ENCODE measurements at places on chromosomes 5 and 9.
A peak's percentile ranks its signal among the peaks of the same experiment; 100 is the strongest.

- DNase-seq = no peak
Observed at GRCh38 chr5:54520438-54520846, 2.9 kb downstream of the SNX18 start.

- DNase-seq = no peak
Observed at GRCh38 chr5:100517301-100517974, 17.7 kb upstream of the FAM174A start.

DNA sequence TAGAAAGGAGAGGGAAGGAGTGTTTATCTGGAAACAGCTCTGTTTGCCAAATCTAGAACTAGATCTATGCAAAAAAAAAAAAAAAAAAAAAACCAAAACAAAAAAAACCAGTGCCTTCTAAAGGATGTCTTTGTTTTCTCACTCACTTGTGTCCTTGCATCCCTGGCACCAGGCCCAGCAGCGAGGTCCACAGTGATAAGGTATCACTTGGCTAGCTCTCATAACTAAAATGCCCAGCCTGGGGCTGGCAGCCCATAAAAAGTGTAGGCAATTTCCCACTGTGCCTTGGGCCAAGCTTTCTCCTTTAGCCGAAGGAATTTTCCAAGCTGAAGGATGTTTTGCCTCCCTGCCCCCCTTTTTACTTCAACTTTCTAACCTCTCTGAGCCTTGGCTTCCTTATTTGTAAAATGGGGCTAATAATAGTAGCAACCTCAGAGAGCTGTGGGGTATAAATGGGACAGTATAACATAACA, 20.8 kb downstream of the RGS3 start:
- no peak for DNase-seq

- no peak for DNase-seq
Observed at GRCh38 chr5:5598547-5599113, 176.2 kb downstream of the ICE1 start.

DNA sequence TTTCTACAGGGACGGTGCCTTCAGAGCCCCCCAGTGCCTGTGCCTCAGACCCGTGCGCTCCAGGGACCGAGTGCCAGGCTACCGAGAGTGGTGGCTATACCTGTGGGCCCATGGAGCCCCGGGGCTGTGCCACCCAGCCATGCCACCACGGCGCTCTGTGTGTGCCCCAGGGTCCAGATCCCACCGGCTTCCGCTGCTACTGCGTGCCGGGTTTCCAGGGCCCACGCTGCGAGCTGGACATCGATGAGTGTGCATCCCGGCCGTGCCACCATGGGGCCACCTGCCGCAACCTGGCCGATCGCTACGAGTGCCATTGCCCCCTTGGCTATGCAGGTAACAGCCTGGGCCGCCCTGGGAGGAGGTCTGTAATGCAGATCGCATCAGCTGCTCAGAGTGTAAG, 6.9 kb downstream of the CRB2 start:
- DNase-seq = no peak

DNA sequence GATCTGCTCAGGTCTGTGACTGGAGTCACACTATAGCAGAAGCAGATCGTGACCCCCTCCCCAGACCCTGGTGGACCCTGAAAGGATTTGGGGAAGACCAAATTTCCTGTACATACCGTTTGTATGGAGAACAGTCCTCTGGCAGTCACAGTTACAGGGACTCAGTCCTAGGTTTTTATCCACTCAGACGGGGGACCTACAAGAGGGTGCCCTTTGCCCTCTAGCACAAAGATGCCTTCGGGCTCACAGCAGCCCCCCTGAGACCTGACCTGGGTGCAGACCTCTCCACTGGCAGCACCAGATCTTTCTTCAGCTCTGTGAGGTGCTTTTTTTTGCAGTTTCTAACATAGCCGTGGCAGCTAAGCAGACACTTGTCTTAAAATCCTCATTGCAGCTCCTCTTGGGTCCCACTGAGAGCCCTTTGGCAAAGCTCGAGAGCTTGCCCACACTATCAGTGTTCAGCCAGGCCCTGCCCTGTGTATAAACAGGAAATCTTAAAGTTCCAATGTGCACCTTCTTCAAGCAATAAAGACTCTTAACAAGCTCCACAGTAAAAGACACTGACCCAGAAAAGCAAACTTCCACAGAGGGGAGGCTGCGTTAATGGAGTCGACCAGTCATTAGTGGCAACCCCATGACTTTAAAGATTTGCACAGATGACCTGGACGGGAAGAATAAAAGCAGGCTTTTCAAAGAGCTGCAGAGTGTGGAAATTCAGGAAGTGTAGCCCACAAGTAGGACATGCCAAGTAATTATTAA, 71.8 kb upstream of the LHFPL2 start:
- no peak for DNase-seq

GRCh38 chr5:91160714-91161285, 222.3 kb downstream of the ARRDC3 start:
- no peak for DNase-seq

- DNase-seq = no peak
Observed at GRCh38 chr5:74295676-74296075, 344.9 kb downstream of the ENC1 start.

DNA sequence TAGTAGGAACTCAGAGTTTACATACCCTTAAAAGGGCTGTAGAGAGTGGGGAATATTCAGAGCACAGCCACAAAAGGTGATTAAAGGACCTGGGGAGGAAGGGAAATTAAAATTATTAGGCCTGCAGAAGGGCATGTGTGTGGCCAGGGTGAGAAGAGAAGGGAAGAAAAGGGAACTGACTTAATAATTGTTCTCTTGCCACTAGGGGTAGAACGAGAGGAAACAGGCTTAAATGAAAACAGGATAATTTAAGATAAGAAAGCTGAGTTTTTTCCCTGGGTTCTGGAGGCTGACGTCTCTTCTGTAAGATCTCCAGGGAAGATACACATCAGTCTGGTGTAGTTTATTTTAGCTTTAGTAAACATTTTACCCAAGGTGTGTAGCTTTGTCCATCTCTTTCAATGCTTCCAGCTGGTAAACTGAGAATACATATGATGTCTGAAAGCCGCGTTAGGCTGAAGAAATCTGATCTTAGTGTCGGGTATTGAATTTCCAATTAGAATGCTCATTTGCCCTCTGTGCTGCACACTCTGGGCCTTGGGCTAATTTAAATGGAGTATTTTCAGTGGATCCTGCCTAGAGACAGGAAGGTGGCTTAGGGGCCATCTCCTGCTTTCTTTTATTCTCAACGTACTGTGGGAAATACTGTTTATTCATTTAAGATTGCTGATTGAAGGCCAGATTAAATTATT, 416.8 kb downstream of the TMEM38B start:
- no peak for DNase-seq

- DNase-seq = no peak
Observed at GRCh38 chr5:14481349-14481748, 100.2 kb upstream of the OTULINL start.

DNA sequence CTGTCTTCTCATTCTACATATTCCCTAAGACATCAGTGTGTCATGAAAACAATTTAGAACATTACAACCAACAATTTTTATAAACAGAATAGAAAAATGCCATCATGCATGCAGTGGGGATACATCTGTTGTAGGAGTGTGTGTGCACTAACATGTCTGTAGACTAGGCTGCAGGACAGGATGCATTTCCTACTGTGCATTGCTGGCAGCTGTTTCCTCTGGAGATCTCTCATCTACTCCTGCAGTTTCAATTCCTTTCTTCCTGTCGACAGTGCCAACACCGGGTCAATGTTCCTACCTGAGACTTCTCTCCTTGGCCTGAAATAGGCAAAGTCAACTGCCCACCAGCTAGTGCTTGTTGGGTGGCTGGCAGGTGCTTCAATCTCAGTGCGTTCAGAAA, 69.8 kb downstream of the ANKH start:
- no peak for DNase-seq

GRCh38 chr5:123673107-123673506, 161.1 kb downstream of the CSNK1G3 start:
- DNase-seq = peak; percentile 5

DNA sequence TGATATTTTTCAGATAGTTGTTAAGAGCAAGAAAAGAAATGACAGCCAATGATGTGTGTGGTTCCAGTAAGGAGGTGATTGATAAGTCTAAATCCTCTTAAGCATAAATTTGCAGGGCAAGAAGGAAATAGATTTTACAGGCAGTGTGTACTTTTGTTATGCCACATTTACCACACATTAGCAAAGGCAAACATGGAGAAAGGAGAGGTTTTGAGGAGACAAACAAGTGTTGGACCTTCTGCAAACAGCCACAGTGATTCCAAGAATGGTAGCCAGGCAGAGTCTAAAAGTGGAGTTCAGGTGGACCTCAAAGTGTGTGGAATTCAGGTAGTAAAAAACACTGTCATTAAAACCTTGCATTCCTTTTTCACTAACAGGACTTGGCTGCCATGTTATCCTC, 295.9 kb upstream of the ITGA1 start:
- DNase-seq = no peak

DNA sequence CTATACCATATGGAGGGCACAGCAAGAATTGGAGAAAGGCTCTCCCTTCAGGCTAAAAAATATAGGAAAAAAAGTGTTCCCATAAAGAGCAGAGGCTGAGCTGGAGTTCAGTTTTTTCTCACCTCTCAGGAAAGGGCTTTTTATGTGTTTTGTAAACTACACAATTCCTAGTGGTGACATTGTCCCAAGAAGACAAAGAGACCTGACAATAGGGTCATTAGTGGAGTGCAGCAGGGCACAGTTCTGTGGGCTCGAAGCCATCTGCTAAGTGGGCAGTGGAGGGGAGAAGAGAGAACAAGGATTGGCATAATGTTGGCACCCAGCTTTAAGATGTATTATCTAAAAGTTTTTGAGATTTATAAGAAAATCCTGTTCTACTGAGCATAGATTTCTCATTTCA, 162.5 kb downstream of the HCN1 start:
- DNase-seq = no peak

DNA sequence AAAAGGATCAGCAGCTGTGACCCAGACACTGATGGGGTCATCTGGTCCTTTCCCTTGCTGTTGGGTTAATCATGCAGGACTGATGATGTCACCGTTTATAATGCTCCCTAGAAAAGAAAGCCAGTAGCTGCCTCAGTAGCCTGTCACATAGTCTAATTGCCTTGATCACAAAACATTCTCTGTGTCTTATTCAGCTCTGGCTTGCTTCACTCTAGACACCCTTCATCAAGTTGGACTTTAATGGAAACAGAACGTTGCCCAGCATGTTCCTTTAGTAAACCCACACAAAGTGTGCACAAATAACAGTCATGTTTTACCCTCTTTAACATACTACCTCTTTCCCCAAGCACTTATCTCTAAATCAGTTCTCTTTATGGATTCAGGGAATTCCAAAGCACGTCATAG, 170.8 kb downstream of the SGCD start:
- DNase-seq = no peak

GRCh38 chr5:73284220-73284795, 111.3 kb downstream of the TMEM174 start:
- DNase-seq = no peak

DNA sequence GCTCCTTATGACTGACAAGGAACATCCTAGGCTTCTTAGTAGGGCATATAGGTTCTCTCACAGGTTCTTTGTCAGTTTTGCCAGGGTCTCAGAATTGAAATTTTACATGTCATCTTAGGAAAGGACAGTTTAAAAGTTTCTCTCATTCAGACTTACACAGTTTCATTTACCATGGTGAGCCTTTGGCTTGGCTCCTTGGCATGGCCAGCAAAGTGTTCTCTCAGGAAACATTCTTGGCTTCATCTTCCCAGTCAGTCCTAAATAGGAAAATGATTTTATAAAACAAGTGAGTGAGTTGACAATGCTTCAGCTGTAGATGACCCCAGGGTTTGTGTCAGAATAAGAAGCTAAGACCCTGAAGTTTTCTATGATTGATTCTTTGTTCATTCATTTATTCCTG, 191.6 kb downstream of the PCSK5 start:
- DNase-seq = no peak

DNA sequence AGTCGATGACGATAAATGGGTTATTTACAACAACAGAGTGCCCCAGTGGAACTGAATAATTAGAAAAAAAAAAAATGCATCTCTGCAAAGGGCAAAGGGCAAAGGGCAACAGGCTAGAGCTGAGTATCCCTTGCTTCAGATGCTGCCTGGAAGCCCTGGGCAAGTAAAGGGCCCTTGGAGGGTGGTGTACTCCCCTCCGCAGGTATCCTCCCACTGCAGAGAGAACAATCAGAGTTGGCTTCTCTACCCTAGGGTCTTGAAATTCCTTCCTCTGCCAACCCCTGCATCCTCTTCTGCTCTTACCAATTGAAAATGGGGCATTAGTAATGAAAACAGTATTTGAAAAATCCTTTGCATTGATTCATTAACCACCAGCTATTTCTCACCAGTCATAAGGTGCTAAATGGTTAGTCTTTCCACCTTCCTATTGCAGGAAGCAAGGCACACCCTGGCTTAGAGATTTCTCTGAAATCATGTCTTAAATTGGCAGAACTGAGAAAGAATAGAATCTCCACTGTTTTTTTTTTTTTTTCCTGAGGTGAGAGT, 122.6 kb downstream of the SEMA6A start:
- no peak for DNase-seq

DNA sequence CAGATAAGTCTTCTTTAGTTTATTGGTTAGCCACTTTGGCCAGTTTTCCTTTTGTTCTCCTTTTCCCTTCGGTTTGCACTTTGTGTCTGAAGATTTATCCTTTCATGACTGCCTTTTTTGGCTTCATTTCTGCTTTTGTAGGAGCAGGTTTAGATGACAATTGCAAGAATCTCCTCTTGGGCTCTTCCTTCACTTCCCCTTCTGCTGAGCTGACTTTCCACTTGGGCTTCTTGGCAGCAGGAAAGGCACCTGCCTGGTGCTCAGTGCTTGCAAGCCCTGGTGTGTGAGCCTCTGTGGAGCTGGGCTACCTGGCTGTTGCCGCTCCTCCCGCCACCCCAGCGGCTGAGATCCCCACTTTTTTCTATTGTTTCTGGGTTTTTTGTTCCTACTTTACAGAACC, 7.3 kb downstream of the CCDC112 start:
- DNase-seq = no peak

GRCh38 chr9:93209576-93210323, 25.8 kb downstream of the WNK2 start:
- no peak for DNase-seq

- no peak for DNase-seq
Observed at GRCh38 chr5:76025069-76025468, 58.1 kb upstream of the SV2C start.

DNA sequence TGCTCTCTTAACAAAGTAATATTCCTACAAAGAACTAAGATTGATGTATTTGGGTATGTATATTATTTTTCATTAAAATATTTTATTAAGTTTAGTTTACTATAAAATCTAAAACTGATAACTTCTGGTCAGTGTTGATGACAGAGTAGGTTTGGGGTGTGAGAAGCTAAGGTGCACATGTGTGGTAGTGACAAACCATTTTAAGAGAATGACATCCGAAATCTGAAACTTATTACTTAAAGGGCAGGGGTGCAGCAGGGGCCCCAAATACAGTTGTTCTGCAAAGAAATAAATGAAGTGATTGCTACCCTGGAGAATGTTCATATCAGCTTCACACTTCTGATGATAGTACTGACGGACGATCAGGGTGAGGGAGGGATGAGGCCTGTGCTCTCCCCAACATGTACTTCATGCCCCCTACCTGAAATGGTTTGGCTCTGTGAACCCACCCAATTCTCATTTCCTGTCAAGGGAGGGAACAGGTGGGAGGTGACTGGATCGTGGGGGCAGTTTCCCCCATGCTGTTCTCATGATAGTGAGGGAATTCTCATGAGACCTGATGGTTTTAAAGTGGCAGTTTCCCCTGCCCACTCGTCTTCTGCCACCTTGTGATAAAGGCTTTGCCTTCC, 125.3 kb upstream of the RFX3 start:
- DNase-seq = no peak

All from iPS DF 6.9 (cell line).